ENCODE measurements at places on chromosomes 5 and 9. TPM values are rescaled to one million over a fixed set of nuclear protein-coding genes. Genes with fewer than 3 reads are reported as not detected.

OBP2B gene
- not detected for total RNA-seq

PPP2R2B gene
- 4.7 TPM for total RNA-seq

ENTPD2 gene
- total RNA-seq, result 5.2 TPM

TMC1 gene
- total RNA-seq, result 0.52 TPM

Measured in skeletal muscle tissue (tissue), 5 donors.